ENCODE measurements at places on chromosomes 1 and 21.

GRCh38 chr1:6456800-6457466, 9.0 kb downstream of the TNFRSF25 start:
- no peak for DNase-seq

GRCh38 chr1:9119745-9120144, 9.2 kb downstream of the GPR157 start:
- DNase-seq: no peak

- peak; percentile 6 for DNase-seq
Observed at GRCh38 chr1:43238085-43238484, 31.7 kb upstream of the TMEM125 start.

GRCh38 chr1:167502719-167503462, 15.4 kb downstream of the CD247 start:
- DNase-seq: no peak

DNA sequence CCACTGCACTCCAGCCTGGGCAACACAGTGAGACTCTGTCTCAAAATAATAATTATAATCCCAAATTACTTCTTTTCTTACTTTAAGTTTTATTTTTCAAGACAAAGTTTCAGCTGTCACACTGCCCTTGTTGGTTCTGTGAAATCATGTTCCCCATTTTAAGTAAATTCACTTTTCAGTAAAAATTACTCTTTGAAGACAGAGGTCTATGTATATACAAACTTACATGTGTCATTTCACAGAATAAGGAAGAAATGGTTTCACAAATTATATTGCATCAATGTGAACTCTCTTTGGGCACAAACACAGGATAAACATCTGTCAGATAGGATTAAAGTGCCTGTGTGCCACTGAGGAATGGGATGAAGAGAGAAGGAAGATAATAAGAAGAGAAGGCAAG, 33.1 kb upstream of the ETS2 start:
- DNase-seq: no peak

- DNase-seq: no peak
Observed at GRCh38 chr21:40351006-40351405, 483.8 kb downstream of the PCP4 start.

DNA sequence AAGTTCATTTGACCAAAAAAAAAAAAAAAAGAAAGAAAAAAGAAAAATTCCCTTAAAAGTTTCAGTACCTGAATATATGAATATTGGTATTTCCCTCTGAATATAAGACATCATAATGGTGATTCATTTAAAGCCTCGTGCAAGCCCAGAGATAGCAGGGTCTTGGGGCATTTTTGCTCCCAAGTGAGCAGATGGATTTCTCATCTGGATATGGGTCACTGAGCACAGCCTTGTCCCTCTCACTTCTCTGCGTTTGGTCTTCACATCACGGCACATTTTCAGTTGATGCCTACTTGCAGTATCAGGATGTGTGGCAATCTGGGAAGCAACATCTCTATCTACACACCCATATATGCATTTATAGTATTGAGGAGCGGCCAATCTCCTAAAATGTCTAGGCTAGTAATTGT, 12.7 kb downstream of the CD58 start:
- DNase-seq: no peak

DNA sequence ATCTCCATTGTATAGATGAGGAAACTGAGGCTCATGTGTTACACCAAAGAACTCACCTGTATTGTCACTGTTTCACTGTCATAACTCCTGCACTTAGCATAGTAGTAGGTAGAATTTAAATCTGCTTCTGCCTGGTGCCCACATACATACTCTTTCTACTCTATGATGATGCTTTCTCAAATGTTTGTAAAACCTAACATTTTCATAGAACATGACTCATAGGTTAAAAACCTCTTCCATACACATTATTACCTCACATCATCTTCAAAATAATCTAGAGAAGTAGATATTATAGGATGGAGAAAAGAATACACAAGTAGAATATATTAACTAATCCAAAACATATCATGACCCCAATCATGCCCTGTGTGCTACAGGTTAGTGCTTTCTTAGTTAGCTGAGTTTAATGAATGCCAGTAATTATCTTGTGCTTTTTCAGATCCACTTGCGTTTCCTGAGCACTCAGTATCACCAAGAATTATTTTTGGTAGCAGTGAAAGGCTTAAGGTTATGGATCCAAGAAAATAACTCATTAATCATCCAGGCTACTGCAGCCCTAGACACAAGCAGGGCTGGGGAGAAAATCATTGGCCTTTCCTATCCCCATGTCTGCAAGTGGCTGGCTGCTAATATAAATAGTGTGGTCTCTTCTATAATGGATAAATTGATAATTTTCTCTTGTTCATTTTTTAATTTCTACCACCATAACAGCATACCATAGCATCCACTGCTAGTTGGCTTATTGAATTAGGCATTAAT, 156.9 kb downstream of the LRRC40 start:
- no peak for DNase-seq

- DNase-seq: peak; percentile 21
Observed at GRCh38 chr1:99004254-99004860, 304 bp downstream of the PLPPR5 start.

GRCh38 chr1:200738949-200739651, 407 bp downstream of the CAMSAP2 start:
- peak; percentile 54 for DNase-seq

DNA sequence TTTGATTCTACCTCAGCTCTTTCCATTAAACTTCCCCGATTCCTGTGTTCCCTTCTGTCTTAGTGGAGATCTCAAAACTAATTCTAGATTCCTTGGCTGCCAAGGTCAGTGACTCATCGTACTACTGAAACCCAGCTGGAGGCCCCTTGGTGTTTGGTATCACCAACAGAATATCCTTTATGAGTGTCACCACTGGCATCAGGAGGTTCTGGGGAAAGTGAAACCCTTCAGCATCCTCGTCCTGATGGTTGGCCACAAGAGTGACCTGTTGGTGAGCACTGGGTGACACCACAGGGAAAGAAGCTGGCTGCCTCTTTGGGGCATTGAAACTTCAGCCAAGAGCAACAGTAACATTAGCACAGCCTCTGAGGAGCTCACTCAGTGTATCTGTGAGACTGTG, 9.6 kb downstream of the RAB42 start:
- DNase-seq: no peak

DNA sequence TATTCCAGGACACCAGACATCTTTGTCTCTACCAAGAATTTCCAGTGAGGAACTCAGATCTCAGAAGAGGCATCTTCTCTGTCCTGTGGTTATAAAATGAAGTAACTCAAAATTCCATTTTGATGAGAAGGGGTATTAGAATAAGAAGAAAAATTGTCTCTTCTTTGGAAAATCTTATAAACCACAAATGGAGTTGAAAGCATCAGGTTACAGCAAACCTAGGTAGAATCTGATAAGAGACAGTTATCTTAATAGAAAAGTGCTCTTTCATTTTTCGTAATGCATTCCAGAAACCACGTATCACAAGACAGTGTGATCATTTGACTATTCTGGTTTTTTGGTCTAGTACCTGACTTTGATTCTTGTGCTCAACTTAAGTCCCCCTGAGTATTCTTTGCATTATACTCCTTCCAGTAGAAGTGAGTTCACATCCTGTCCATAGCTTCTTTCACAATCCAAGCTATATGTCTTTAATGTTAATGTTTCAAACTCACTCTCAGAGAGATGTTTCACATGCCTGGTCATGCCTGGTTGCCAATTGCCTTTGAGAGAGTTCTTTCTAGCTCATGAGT, 120.9 kb upstream of the PRDX6 start:
- no peak for DNase-seq

- no peak for DNase-seq
Observed at GRCh38 chr1:205225901-205226765, 1.6 kb upstream of the TMCC2 start.

- no peak for DNase-seq
Observed at GRCh38 chr1:205014783-205015182, 28.2 kb upstream of the CNTN2 start.

DNA sequence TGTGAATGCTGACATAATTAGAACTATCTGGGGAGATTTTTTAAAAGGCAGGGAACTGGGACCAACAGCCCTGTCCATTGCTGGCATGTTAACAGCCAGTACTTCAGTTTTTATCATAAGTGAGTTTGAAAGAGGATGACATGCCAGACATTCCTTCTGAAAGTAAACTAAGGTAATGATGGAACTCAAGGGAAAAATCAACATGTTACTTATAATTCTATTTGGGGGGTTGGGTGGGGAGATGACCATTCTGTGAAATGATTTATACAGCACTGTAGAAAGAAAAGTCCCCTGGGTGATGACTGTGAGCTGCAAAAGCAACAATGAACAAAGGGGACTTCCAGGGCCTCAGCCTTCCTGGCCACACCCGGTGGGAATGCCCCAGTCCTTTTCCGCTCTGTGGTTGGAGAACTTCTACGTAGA, 5.4 kb upstream of the LAMC2 start:
- no peak for DNase-seq

Data from stimulated activated CD4-positive, alpha-beta T cell treated with anti-CD3 and anti-CD28 coated beads, Interleukin-4, amount 100 ng/mL, for 1 hour (primary cell).